ENCODE measurements at places on chromosomes 16 and 17.

DNA sequence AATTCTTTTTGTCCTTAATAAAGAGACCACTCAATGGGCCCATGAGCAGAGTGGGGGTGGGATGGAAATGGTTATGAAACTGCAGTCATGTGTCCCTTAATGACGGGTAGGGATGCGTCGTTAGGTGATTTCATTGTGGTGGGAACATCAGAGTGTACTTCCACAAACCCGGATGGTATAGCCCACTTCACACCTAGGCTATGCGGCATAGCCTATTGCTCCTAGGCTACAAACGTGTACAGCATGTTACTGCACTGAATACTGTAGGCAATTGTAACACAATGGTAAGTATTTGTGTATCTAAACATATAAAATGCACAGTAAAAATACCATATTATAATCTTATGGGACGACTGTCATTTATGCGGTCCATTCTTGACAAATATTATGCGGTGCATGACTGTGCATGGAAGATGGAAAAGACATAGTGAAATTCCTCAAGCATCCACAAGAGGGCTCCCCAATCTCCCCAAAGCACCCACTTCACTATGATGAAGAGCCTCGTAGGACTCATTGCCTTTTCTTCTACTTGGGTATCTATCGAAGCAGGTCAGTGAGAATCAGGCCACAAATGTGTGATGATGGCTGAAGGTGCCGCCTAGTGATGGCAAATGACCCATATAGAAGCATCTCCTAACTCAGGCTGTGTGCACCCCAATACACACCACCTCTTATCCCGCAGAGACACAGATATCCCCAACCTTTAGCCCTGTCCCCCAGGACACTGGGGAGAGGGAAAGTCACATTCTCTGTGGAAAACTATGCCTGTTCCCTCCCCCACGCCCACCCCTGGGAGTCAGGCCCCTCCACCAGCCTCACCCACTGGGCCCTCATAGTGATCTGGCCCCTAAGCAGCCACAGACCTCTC, 43.5 kb downstream of the TBX21 start:
- no peak for DNase-seq

GRCh38 chr16:78189121-78189520, 89.7 kb downstream of the WWOX start:
- no peak for DNase-seq

DNA sequence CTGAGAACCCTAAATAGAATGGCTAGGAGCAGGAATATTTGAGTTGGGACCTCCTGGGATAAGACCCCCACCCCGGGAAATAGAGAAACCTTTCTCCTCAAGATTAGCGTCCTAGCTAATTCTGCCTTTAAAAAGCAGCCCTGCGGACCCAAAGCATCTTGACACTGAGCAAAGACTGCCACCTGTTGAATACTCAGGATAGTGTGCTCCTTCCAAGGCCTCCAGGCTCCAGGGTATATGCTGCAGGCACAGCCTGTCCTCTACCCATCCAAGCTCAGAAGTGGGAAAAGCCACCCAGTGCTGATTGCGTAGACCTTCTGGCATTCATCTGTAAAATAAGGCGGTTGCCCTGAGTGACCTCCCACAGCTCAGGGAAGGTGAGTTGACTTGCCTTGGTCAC, 456.2 kb upstream of the DYNLRB2 start:
- no peak for DNase-seq

DNA sequence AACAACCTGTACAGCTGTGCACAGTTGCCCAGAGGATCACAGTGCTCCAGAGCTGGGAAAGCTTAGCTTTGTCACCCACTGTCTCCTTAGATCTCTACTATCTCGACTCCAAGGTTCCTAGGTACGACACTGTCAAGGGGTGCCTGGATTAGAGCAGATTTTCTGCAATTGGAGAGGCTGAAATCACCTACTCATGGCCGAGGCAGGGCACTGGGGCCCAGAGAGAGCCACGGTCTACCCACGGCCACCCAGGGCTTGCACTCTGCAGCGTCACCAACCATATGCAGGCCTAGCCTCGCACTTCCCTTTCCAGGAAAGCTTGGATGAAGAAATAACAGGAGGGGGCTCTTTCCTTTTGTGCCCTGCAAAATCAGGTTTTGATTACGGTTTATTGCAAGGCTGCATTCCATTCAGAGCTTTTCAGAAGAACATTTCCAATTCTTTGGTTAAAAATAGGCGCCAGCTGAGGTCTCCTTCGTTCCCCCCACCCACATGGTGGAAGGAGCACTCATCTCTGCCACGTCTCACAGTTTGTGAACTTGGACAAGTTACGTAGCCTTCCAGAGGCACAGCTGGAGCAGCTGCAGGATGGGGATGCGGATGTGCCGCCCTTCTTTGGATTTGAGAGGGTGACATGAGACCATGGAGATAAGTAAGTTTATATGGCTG, 80.0 kb downstream of the IRX5 start:
- no peak for DNase-seq

DNA sequence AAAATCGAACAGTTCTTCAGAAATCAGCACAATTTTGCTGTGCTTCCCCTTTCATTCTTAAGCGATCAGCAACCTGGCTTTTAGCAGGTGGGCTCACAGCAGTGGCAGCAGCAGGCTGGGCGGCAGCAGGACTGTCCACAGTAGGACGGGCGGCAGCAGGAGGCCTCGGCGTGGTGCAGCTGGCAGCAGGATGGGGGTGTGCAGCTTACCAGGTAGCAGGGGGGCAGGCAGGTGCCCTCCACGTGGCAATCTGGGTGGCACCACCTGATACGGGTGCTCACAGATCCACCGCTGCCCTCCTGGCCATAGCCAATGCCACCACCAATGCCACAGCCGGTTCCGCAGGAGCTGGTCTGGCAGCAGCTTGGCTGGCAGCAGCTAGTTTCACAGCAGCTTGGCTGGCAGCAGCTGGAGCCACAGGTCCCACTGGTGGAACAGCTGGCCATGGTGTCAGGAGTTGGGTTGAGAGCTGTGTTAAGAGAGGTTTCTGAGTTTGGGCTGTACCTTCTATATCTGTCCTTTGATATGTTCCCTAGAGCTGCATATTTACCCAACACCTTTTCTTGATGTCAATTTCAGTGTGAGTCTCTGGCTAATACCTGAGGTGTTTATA, at the start of gene KRTAP1-4:
Gene KRTAP1-4, minus strand, starts transcription at position 563 of the 613 bp plus-strand sequence. Its CDS starts 117 bp downstream, at position 446.
- no peak for DNase-seq

DNA sequence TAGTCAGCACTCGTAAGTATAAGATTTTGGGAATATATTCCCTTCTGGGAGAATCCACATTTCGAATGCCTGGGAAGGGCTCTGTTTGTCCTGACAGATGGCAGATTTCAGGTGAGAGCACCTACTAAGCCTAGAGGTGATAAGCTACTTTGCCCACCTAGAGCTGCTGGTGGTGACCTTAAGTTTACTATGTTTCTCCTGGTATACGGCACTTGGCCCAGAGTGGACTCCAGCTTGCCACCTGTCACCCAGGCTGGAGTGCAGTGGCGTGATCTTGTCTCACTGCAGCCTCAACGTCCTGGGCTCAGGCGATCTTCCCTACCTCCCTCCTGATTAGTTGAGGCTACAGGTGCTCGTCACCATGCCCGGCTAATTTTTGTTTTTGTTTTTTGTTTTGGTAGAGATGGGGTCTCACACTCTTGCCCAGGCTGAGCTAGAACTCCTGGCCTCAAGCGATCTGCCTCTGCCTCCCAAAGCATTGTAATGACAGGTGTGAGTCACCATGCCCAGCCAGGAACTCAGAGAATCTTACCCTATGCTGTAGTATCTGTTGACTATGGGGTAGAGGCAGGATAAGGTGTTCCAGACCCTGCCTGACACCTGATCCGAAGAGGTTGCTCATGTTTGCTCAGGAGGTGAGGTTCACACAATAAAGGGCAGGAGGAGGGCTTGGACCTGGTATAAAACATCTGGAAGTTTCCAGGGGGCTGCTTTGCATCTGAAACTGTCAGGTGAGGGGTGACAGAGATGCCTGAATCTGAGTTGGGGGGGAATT, at the start of gene ZG16:
Gene ZG16, plus strand, starts transcription at position 681 of the 775 bp plus-strand sequence. CDS start 1,011 bp downstream, outside the sequence.
- DNase-seq, result no peak

DNA sequence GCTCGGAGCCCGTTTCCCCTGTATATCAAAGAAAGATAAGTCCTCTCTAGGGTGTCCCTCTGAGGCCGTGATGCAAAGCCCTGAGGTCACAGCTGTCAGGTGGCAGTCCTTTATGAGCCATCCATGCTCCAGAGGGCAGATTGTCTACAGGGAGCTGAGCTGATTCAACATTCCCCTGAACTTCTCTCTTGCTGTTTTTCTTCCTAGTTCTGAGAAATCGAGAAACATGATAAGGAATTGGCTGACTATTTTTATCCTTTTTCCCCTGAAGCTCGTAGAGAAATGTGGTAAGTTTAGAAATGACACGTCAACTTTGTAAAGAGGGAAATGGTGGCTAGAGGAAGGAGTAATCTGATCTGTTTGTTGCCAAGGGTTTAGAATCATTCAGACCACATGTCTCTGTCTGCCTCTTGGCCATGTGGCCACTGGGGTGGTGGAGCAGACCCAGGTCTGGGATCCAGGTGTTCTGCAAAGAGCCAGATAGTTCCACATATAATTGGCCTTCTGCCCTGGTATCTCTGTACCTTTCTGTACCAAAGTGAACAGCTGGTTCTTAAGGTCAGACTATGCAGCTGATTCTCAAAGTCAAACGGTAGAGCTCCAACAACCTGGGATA, 3.5 kb downstream of the CTNS start:
- no peak for DNase-seq

DNA sequence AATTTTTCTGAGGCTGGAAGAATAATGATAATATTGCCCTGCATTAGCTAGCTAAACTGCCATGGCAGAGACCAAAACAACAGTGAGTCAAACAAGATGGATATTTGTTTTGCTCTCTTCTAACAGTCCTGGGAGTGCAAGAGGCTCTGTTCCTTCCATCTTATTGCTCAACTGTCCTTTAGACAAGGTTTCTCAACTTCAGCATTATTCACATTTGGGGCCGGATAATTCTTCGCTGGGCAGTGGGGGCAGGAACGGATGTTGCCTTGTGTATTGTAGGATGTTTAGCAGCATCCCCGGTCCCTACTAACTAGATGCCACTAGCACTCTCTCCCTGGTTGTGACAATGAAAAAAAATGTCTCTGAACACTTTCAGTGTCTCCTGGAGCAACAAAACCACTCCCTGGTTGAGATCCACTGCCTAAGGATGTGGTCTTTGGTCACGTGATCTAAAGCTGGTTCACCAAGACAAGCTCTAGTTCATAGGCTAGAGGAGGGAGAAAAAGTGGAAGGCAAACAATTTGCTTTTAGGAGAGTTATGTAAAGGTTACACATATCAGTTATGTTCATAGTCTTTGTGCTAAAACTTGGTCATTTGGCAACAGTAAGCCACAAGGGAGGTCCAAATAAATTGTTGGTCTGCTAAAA, 144.4 kb downstream of the PCTP start:
- no peak for DNase-seq

DNA sequence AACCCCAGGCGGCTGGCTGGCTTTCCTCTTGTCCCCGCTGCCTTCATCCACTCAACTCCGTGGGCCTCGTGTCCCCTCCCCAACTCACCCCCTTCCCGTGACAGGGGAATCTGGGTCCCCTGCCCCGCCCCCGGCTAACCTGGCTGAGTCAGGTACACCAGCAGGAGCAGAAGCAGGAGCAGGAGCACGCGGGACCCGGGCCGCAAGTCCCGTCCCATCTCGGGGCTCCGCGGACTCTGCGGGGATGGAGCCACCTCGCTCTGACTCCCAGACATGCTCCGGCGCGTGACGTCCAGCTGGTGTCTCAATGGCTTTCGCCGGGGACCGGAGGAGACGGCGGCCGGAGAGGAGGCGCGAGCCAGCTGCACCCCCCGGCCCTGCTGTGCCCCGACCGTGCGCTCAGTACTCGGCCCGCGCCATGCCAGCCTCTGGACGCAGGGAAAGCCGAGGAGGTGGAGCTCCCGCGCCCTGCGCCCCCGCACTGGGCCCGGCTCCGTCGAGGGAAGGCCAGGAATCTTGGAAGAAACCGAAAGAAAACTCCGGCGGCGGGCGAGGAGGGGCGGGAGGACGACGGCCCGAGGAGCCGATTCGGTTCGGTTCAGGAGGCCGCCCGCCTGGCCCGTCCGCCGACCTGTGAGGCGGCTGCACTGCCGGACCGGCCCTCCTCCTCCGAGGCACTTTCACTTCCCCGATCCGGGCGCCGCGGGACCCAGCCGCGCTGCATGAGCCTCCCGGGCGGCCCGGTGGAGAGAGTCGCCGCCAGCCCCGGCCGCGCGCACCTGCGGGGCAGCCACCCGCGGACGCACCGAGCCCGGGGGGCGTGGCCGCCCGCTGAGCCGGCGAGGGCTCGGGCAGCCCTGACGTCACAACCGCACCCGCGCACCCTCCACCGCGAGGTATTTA, at the start of the genes CXCL16 and ZMYND15:
Gene CXCL16, minus strand, starts transcription at position 807 of the 903 bp plus-strand sequence. Its CDS starts 589 bp downstream, at position 218.
Gene ZMYND15, plus strand, starts transcription at position 712 of the 903 bp plus-strand sequence. CDS start 716 bp downstream, outside the sequence.
- no peak for DNase-seq

- DNase-seq, result peak; percentile 16
Observed at GRCh38 chr16:49441366-49441780, 67.8 kb downstream of the C16orf78 start.

DNA sequence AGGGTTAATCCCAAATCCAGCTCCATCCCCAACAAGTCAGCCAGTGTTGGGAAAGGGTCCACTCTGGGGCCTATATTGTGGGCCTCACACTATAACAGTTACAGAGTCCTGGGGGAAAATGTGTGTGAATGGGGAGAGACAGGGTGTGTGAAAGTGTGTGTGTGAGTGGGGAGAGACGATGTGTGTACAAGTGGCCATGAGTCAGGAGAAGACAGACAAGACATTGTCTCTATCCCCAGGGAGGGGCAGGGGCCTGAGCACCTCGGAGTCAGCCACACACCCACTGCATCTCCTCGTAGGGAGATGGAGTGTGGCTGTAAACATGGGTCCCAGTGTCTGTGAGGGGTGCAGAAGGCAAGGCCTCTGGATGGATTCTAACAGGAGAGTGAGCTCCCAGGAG, 2.9 kb downstream of the CRHR1 start:
- no peak for DNase-seq

DNA sequence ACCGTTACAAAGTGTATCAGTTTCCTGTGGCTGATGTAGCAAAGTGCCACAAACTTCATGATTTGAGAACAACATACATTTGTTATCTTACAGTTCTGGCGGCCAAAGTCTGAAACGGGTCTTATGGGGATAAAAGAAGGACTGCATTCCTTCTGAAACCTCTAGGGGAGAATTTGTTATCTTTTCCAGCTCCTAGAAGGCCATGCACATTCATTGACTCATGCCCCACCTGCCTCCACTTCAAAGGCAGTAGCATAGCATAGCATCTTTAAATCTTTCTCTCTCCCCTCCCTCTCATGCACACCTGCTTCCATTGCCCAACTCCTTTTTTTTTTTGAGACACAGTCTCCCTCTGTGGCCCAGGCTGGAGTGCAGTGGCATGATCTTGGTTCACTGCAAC, 190.7 kb upstream of the DYNLRB2 start:
- no peak for DNase-seq

- DNase-seq, result no peak
Observed at GRCh38 chr17:78257810-78258322, 26.4 kb downstream of the TMEM235 start.

Data from stimulated activated CD8-positive, alpha-beta memory T cell treated with anti-CD3 and anti-CD28 coated beads, Interleukin-4, amount 100 ng/mL, for 1 hour (primary cell).